ENCODE measurements at places on chromosomes 6 and 20.

- no peak for DNase-seq
These were observed 9.5 kb downstream of the NCR2 start for GRCh38 chr6:41344876-41345275.

GRCh38 chr20:3705970-3706739, 6.2 kb downstream of the SIGLEC1 start:
- no peak for DNase-seq

DNA sequence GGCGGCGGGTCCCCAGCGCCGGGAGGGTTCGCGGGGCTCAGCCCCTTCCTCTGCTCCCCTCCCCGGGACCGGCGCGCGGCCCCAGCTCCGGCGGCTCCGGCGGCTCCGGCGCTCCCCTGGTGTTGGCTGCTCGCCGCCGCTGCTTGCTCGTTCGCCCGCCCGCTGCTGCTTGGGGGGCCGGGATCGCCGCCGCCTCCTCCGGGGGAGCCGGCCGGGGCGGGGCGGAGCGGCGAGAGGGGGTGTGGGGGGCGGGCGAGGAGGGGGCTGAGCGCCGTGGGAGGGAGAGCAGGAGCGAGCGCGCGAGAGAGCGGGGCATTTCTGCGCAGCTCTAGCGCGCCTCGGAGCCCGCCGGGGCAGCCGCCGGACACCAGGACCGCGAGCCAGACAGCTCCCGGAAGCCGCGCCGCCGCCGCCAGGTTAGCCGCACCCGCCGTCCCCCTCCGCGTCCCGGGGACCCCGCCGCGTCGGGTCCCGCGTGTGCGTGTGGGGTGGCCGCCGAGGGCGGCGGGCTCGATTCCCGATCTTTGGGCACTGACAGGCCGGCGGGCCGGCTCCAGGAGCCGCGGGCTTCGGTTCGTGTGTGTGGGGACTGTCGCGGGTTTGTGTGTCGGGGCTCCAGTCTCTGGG, 62.0 kb upstream of the EPB41L1 start:
- DNase-seq: no peak

- DNase-seq: no peak
These were observed 110.8 kb upstream of the SCP2D1 start for GRCh38 chr20:18702736-18703135.

DNA sequence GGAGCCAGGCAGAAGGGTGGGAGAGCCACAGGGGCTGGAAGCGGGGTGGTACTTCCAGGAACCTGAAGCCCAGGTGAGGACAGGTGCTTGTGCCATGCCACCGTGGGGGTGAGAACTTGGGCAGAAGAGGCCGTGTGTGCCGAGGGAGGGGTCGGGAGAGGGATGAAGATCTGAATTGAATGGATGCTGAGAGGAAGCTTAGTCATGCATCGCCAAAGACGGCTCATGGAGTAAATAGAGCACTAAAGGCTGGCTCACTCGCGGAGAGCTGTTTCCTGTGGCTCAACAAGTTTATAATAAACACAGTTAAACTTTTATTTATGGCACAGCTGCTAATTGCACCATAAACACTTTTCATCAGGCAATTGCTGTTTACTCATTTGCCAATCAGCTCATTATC, 21.7 kb upstream of the MYT1 start:
- DNase-seq: no peak

GRCh38 chr6:1702580-1703051, 92.9 kb downstream of the FOXC1 start:
- no peak for DNase-seq

DNA sequence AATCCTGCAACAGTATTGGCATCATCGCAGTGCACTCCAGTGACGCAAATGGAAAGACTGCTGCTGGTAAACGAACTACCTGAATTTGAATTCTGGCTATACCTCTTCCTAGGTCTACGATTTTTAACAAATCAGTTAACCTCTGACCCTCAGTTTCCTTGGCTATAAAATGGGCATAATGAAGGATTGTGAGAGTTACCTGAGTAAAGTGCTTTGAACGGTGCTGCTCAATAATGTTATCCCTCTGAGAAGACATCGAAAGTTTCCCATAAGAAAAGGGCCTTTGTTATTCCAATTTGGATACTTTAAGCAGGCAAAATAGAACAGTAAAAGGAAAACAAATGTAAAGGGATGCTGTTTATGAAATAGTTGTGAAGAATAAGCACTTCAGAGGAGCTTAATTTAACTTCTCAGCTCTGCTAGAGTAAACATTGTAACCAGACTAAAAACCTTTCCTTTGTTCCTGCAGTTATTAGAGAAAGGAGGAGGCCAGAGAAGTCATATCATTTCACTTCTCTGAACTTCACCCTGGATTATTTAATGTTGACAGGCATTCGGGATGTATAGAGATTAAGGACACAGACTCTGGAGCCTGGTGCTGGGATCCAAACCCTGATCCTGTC, 5.8 kb downstream of the SGK1 start:
- no peak for DNase-seq

- no peak for DNase-seq
These were observed 6.1 kb upstream of the PKIG start for GRCh38 chr20:44576297-44576696.

DNA sequence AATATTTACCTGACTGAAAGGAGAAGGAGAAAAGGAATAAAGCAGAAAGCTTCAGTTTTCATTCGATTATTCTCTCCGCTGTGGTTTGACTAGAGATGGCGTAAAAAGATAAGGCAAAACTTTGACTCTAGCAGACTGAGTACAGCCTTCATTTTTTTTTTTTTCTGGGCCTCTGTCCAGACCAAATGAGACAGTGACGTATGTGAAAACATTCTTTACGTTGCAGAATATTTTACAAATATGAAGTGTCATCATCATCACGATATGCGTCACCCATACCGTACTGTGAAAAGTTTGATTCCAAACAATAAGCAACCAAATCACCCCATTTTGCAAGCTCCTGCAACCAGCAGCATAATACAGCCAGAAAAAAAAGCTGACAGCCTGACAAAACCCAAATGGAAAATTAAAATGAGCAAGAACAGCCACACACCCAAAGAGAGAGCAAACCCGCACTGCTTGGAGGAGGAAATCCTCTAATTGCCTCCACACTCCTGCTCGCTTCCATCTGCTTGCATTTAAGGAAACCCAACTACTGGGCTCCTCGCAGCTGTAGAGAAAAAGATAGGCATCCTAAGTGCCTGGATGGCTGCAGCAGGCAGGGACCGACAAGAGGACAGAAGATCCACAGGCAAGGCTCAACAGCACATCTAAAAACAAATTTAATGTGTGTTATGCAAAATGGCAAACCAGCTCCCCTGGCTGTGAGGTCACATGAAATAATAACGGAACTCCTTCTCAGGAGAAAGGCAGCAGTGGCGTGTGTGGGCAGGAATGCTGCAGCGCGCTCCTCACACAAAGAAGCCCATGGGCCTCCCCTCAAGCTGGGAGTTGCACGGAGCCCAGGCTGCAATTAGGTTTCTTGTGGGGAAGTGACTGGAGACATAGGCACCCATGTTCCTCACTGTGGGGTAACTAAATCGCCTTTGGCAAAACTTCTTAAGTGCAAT, 113.1 kb downstream of the FYN start:
- peak; percentile 57 for DNase-seq

DNA sequence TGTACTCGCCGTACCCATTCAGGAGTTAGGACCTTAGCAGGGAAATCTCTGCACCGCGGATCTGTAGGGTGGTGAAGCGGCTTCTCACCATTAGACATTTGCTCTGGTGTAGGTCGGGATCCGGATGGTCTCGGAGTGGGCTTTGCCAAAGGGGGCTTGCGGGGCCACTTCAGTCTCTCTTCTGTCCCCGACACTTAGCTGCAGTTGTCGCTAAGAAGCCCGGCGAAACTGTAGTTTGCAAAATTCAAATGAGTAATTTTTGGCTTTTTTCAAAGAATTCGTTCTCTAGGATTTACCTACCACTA, 433 bp downstream of the QRSL1 start:
- no peak for DNase-seq

DNA sequence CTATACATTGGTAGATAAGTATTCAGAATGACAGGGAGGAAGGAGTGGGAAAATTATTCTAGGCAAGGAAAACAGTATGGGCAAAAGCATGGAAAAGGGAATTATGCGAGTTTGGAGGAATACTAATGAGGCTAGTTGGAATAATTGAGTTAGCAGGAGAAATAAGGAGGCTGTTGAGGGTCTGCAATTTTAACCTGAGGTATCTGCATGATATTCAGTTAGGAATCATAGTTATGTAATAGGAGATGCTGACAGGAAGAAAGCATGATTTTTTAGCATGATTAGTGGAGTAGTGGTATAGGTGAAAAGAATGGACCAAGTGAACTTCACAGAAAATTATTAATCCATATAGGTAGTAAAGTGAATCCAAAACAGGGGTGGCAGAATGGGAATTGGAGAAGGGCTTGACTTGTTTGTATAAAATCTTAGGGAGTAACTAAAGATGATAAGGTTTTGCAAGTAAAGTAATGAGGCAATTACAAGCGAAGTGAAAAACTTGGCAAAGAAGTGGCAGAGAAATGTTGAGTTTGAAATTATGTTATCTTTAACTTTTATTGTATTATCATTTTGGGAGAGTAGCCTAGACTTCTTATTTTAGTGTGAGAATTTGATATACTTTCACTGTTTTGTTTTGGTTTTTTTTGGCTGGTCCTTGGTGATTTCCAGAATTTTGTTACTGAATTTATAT, 5.7 kb downstream of the STXBP5 start:
- no peak for DNase-seq

GRCh38 chr6:65052626-65053025, 654.4 kb downstream of the EYS start:
- DNase-seq: no peak

GRCh38 chr6:100463630-100464161, 1.0 kb downstream of the SIM1 start:
- DNase-seq: no peak

GRCh38 chr6:56036916-56037600, 161.7 kb upstream of the BMP5 start:
- no peak for DNase-seq

DNA sequence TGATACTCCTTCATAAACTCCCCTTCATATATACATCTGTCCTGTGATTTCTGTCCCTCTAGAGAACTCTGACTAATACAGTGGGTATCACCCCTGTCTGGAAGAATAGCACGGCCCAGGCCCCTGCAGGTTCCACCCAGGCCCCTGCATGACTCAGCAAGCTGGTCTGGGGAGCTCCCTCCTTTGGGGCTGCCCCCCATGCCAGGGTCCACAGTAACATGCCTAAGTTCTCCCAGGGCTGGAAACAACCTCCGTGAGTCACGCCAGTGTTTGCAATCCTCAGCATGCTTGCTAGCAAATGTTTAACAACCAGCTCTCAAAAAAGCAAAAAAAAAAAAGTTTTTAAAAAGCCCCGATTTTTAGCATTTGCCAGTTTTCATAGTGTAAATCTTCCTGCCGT, 134.3 kb upstream of the CDH4 start:
- DNase-seq: no peak

- DNase-seq: peak; percentile 31
These were observed 173.4 kb downstream of the PLCB1 start for GRCh38 chr20:8305449-8305978.

Measured in T-helper 22 cell (primary cell).